Gastrocnemius medialis (tissue), 4 donors: ENCODE measurements at places on chromosomes 2 and 18. TPM values are rescaled to one million over a fixed set of nuclear protein-coding genes. Genes with fewer than 3 reads are reported as not detected.

UPP2 gene
- total RNA-seq: not detected

PSMA8 gene
- total RNA-seq: not detected

MOGAT1 gene
- total RNA-seq: not detected

LYPD1 gene
- not detected for total RNA-seq

DNA sequence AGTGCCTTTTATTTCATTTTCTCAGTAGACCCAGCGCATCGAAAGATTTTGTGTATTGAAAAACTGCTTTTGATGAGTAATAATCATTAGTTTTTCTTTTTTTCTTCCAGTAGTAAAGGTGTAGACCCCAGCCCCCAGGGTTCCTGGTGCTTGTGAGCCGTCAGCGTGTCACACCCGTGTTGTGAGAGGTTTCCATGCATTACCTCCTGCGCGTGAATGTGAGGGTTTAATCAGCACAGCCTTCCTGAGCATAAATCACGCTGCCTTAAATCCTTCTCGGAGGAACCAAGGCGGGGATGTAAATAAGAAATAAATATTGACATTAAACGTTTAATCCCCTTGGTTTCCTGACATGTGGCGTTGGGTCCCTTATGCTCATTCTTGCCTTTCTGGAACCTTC lies 24.3 kb downstream of the TSHZ1 start:
- peaks cover 20% of the 10 kb centered on the region for H3K4me1 ChIP-seq
- no peaks in the 10 kb centered on the region for H3K27me3 ChIP-seq
- H3K36me3 ChIP-seq: no peaks in the 10 kb centered on the region
- DNase-seq: no peak

DNA sequence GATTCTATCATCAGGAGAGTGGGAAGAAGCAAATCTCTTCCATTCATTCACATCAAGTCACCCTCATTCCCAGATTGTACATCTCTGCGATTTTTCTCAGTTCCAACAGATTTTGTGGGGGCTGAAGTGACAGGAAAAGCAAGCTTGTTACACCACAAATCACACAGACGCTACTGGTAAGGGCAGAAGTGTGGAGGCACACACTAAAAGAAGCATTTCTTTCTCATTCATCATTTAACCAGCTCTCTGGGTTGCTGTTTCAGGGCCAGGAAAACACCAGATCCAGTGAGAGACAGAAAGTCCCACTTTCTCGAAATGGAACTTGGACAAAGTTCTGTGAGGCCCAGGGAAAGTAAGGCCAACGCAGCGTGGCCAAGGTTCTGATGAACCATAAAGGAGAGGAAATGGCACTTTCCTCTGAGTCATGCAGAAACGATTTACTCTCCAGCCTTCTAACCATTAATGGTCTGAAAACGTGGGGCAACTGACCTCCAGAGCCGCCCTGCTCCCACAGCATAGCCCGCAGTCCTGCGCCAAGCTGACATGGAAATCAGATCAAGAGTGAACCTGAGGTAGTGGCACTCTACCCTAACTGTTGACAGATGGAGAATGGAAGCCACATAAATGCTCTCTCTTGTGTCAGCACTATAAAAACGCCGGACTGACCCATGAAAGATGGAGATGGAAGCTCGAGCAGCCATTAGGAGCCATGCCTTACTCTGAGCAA lies 191.0 kb downstream of the C1D start:
- no peak overlapping the region for H3K27ac ChIP-seq
- H3K27me3 ChIP-seq: peaks cover 3% of the 10 kb centered on the region
- no peak overlapping the region for H3K4me3 ChIP-seq
- H3K4me1 ChIP-seq: no peaks in the 10 kb centered on the region
- DNase-seq: no peak

GRCh38 chr2:98281607-98282006 lies 64.6 kb upstream of the CNGA3 start:
- no peak for DNase-seq
- no peaks in the 10 kb centered on the region for H3K27me3 ChIP-seq
- no peak overlapping the region for H3K4me3 ChIP-seq
- H3K36me3 ChIP-seq: no peaks in the 10 kb centered on the region
- no peaks in the 10 kb centered on the region for H3K4me1 ChIP-seq
- no peak overlapping the region for H3K27ac ChIP-seq

- no peak overlapping the region for H3K4me3 ChIP-seq
- H3K36me3 ChIP-seq: no peaks in the 10 kb centered on the region
- no peak overlapping the region for H3K27ac ChIP-seq
- DNase-seq: no peak
- no peaks in the 10 kb centered on the region for H3K4me1 ChIP-seq
Measured at GRCh38 chr2:212379103-212379502, 159.5 kb downstream of the ERBB4 start.

DNA sequence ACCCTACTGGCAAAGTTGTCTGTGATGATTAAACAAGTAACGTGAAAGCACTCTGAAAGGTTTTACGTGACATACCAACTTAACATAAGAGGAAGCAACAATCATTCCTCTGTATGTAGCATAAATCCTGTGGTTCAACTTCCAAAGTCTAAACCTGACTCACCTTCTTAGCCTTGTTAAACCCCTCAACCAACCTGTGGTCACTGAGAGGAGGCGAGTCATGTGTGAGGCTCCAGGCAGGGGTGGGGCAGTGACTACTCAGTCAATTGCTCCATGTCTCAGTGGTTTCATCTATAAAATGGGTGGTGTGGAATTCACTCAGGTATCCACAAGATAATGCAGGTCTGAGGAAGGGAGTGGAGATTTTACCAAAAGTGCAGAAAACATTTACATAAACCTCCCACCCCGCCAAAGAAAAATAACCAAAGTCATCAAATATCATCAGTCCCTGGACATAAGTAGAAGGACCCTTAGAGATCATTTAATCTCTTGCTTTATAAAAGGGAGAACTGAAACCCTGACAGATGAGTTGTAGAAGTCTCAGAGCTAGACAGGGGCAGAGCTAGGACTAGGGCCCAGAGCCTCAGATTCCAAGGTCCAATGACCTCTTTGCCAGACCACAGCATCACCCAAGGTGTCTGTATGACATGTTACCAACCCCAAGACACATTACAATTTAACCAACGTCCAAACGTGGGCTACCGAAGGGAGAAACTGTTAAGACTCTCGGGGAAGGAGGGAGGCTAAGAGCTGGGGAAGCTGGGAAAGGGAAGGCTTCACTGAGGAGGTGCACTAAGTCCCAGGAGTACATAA lies 3.7 kb upstream of the PCBP1 start:
- DNase-seq: no peak
- H3K4me3 ChIP-seq: no peak overlapping the region
- H3K4me1 ChIP-seq: peaks cover 15% of the 10 kb centered on the region
- H3K27ac ChIP-seq: peak overlapping the region; percentile 27

DNA sequence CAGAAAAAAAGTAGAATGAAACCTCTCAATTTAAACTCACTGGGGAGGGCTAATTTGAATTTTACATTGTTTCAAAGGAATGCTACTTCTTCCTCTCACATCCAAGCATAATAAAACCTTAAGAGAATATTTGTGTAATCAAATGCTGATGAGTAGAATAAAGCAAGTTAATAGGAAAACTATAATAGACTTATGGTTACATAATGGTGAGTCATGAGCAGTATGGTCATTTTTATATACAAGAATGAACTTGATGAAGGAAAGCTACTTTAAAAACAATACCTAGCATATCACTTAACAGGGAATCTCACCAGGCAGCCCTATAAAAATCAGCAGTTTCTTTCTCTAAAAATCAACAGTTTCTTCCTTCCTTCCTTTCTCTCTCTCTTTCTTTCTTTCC lies 80.3 kb downstream of the VSNL1 start:
- H3K27ac ChIP-seq: no peak overlapping the region
- H3K36me3 ChIP-seq: no peaks in the 10 kb centered on the region
- no peaks in the 10 kb centered on the region for H3K4me1 ChIP-seq
- no peak for DNase-seq
- H3K27me3 ChIP-seq: no peaks in the 10 kb centered on the region

GRCh38 chr2:132999421-132999820 lies 329.4 kb upstream of the LYPD1 start:
- no peaks in the 10 kb centered on the region for H3K27me3 ChIP-seq
- no peak for DNase-seq
- no peak overlapping the region for H3K27ac ChIP-seq
- H3K36me3 ChIP-seq: no peaks in the 10 kb centered on the region
- H3K4me1 ChIP-seq: no peaks in the 10 kb centered on the region
- no peak overlapping the region for H3K4me3 ChIP-seq

DNA sequence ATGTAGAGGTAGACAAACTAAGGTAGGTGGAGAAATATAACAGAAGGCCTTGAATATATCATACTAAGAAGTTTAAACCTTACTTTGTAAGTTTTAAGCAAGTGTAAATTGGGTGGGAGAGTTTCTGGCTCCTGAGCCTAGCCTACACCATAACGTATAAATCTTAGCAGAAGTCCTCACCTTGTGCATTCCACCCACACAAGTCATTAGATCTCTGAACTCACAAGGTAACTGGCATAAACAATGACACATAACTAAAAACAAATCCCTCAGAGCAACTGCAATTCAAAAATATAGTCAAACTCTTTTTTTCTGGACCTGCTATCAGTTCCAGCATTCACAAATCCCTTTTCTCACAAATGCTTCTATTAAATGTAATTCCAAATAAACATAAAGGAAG lies 9.4 kb downstream of the REV1 start:
- peaks cover 67% of the 10 kb centered on the region for H3K4me1 ChIP-seq
- DNase-seq: no peak
- H3K4me3 ChIP-seq: no peak overlapping the region
- no peak overlapping the region for H3K27ac ChIP-seq
- H3K36me3 ChIP-seq: no peaks in the 10 kb centered on the region

DNA sequence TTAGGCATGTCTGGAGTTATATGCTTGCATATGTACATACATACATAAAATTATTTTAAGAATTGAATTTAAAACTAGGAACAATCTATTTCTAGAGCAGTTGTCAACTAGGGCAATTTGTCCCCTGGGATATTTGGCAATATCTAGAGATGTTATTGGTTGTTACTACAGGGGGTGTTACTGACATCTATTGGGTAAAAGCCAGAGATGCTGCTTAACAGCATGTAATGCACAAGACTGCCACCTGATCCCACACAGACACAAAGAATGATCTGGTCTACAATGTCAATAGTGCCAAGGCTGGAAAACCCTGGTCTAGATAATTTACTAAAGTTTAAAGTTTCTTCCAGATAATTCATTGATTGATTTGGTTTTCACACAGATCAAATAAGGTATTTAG lies 185.3 kb downstream of the NYAP2 start:
- H3K4me3 ChIP-seq: no peak overlapping the region
- no peaks in the 10 kb centered on the region for H3K27me3 ChIP-seq
- H3K4me1 ChIP-seq: no peaks in the 10 kb centered on the region
- H3K36me3 ChIP-seq: no peaks in the 10 kb centered on the region

- no peak for DNase-seq
- no peaks in the 10 kb centered on the region for H3K4me1 ChIP-seq
- H3K27me3 ChIP-seq: no peaks in the 10 kb centered on the region
- H3K27ac ChIP-seq: no peak overlapping the region
Measured at GRCh38 chr2:226095058-226095457, 695.5 kb downstream of the NYAP2 start.

DNA sequence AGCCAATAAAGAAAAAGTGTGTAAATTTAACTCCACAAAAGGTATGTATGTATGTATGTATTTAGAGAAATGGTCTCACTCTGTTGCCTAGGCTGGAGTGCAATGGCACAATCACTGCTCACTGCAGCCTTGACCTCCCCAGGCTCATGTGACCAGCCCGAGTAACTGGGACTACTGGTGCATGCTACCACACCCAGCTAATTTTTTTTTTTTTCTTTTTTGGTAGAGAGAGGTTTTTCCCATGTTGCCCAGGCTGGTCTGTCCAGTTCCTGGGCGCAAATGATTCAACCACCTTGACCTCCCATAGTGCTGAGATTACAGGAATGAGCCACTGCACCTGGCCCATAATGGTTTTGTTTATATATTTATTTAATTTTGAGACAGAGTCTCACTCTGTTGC lies 67.1 kb downstream of the CERKL start:
- H3K4me1 ChIP-seq: no peaks in the 10 kb centered on the region
- no peak overlapping the region for H3K4me3 ChIP-seq
- no peaks in the 10 kb centered on the region for H3K36me3 ChIP-seq
- DNase-seq: no peak
- no peak overlapping the region for H3K27ac ChIP-seq

DNA sequence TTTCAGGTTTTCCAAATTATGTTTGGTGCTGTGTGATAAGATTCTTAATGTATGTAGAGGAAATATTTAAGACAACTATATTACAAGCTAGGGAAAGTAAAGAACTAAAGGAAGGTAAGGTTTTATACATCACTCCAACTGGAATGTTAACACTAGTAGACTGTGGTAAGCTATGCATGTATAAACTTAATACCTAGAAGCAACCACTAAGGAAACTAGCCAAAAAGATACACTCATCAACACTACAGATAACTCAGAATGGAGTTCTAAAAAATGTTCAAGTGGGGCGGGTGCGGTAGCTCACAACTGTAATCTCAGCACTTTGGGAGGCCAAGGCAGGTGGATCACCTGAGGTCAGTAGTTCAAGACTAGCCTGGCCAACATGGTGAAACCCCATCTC lies 37.8 kb upstream of the MALL start:
- DNase-seq: no peak
- H3K27ac ChIP-seq: no peak overlapping the region
- no peak overlapping the region for H3K4me3 ChIP-seq
- no peaks in the 10 kb centered on the region for H3K27me3 ChIP-seq

- H3K36me3 ChIP-seq: peaks cover 35% of the 10 kb centered on the region
- no peak overlapping the region for H3K27ac ChIP-seq
- H3K27me3 ChIP-seq: no peaks in the 10 kb centered on the region
- no peaks in the 10 kb centered on the region for H3K4me1 ChIP-seq
- no peak for DNase-seq
Measured at GRCh38 chr2:73020306-73020656, 51.2 kb downstream of the SFXN5 start.
